ENCODE measurements at places on chromosomes 5 and 9. TPM values are rescaled to one million over a fixed set of nuclear protein-coding genes. Genes with fewer than 3 reads are reported as not detected.

The DIPK1B gene
- not detected for total RNA-seq

The RNF180 gene
- 1.2 TPM for total RNA-seq

The IFNA13 gene
- total RNA-seq, result under 0.01 TPM

The HTR1A gene
- not detected for total RNA-seq

The RASGEF1C gene
- not detected for total RNA-seq

The GRIN1 gene
- total RNA-seq, result under 0.01 TPM

The FNBP1 gene
- total RNA-seq, result 40.4 TPM

The PRR16 gene
- total RNA-seq, result 36.1 TPM

The IL17B gene
- total RNA-seq, result not detected

The INSL6 gene
- not detected for total RNA-seq

The SMIM15 gene
- total RNA-seq, result 38.9 TPM

The CDX1 gene
- not detected for total RNA-seq

The PKD2L2 gene
- total RNA-seq, result 0.11 TPM

The CDH10 gene
- total RNA-seq, result 41.6 TPM

The ACOT12 gene
- not detected for total RNA-seq

The TOR1A gene
- total RNA-seq, result 22.8 TPM

The TMEM215 gene
- not detected for total RNA-seq

The UGT3A1 gene
- not detected for total RNA-seq

The SLC35A4 gene
- 47.3 TPM for total RNA-seq

The NR2F1 gene
- 1.6 TPM for total RNA-seq

The TSSK1B gene
- 0.79 TPM for total RNA-seq

The CBY3 gene
- total RNA-seq, result not detected

The RALGDS gene
- 42.0 TPM for total RNA-seq

The PCDHGC4 gene
- total RNA-seq, result 0.54 TPM

The MEIKIN gene
- 0.54 TPM for total RNA-seq

The NXNL2 gene
- 1.2 TPM for total RNA-seq

The CYSRT1 gene
- total RNA-seq, result 1.1 TPM

The SH3TC2 gene
- 13.7 TPM for total RNA-seq

The RBM22 gene
- total RNA-seq, result 25.1 TPM
